ENCODE measurements at places on chromosomes 5 and 9. TPM values are rescaled to one million over a fixed set of nuclear protein-coding genes. Genes with fewer than 3 reads are reported as not detected.

TCF7 gene
- 3.1 TPM for total RNA-seq

PRRX2 gene
- total RNA-seq, result 4.6 TPM

TMEM215 gene
- total RNA-seq, result not detected

GRIA1 gene
- total RNA-seq, result 1.8 TPM

LEAP2 gene
- 0.33 TPM for total RNA-seq

LECT2 gene
- not detected for total RNA-seq

CD14 gene
- total RNA-seq, result 4.1 TPM

PRSS3 gene
- 0.26 TPM for total RNA-seq

PTPRD gene
- total RNA-seq, result 3.3 TPM

PTPA gene
- total RNA-seq, result 159 TPM

TRIM23 gene
- 48.6 TPM for total RNA-seq

NR4A3 gene
- total RNA-seq, result 5.6 TPM

PLPP7 gene
- total RNA-seq, result 8.2 TPM

HAVCR2 gene
- 3.6 TPM for total RNA-seq

GDA gene
- under 0.01 TPM for total RNA-seq

BTNL9 gene
- not detected for total RNA-seq

CCL19 gene
- total RNA-seq, result not detected

TMEM171 gene
- under 0.01 TPM for total RNA-seq

FUBP3 gene
- total RNA-seq, result 36.2 TPM

FAM221B gene
- total RNA-seq, result not detected

TLE1 gene
- 29.7 TPM for total RNA-seq

BARX1 gene
- not detected for total RNA-seq

DCAF12 gene
- total RNA-seq, result 10.8 TPM

MARCOL gene
- total RNA-seq, result not detected

IRX1 gene
- not detected for total RNA-seq

SH3GL2 gene
- under 0.01 TPM for total RNA-seq

PTGS1 gene
- total RNA-seq, result 13.4 TPM

EPB41L4A gene
- 0.51 TPM for total RNA-seq

ACOT12 gene
- 2.0 TPM for total RNA-seq

GFPT2 gene
- 26.7 TPM for total RNA-seq

CARD6 gene
- total RNA-seq, result 12.7 TPM

DBH gene
- not detected for total RNA-seq
